ENCODE measurements at places on chromosomes 6 and 20.

DNA sequence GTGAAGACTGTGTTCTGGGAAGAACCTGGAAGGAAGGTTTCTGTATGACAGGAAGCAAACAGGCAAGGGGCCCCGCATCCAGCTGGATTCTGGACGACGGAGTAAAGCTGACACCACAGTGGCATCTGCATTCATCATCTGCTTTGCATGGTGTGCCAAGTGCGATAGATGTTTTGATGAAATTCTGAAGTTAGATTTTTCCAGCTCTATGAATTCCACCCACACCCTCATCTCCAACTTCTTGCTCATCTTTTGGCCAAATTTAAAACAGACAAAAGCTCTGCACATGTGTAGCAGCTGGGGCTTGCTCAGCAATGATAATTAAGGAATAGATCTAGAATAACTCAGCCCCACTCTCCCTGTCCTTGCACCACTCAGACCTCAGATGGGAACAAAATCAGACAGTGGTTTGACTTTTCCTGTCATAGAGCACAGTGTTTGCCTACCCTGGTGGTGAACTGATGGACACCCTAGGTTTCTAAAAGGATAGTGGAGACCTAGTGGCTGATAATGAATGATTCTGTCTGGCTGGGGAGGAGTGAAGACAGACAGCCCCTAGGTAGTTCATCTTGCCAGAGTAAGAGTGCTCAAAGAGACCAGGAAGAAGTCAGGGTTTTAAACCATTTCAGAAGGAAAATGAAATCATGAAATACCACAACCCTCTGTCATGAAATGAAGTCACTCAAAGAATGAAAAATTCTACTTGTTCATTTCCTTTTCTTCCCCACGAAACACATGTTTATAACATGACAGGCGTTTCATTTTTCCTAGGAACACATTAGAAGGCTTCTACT lies 85.8 kb downstream of the BCAS1 start:
- DNase-seq: peak; percentile 10

DNA sequence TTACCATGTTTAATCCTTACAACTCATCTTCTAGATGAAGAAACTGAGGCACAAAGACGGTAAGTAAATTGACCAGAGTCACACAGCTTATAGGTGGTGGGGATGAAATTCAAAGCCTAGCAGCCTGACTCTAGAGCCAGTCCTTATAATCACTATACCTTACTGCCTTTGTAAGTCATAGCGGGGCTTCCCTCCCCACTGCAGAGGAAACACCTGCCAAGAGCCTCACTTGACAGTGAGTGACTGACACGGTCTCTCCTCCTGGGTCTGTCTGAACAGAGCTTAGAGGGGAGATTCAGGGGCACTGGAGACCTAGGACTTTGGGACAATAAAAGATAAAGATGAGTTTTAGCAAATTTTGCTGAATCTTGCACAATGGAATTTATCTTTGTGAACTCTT lies 12.8 kb downstream of the SUN5 start:
- no peak for DNase-seq

GRCh38 chr6:134701301-134701700 lies 248.6 kb downstream of the ALDH8A1 start:
- no peak for DNase-seq

DNA sequence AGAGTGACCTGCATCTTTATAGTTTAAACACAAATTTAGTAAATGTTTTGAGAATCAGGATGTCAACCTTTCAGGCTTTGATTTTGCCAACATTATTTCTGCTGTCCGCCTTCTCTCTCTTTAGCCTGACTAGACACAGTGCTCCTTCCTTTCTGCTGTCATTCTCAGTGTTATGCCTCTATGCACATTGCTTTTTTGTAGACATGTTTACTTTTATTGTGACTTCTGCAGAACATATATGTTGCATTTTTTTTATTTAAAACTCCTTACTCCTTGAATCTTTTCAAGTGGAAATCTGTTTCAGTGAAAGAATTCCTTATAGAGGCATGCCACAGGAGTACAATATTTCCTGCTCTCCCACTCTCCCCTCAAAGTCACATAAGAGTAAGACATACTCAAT lies 64.2 kb downstream of the LAMA4 start:
- no peak for DNase-seq

DNA sequence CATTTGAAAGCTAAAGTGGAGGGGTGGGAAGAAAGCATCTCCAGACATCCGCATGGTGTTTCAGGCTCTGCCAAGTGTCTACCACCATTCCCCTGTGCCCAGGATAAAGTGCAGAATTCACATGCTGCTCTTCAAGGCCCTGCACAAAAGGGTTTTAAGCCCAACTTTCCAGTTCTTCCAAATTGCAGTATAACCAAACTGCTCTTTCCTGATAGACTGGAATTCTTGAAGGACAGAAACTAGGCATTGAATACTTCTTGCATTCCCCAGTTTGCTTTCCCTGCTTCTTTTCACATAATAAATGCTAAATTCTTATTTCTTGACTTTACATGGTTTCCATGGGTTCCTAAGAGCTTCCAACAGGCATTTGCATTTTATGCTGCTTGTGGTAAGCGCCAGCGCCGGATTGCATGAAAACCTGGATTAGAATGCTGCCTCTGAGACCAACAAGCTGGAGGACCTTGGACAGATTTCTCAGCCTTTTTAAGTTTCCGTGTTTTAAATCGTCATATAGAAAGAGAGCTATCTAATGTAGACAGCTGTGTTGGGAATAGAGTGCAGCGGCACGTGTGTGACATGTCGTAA lies 7.9 kb downstream of the SOX4 start:
- no peak for DNase-seq

- no peak for DNase-seq
Observed at GRCh38 chr20:43681991-43682410, 15.1 kb downstream of the MYBL2 start.

DNA sequence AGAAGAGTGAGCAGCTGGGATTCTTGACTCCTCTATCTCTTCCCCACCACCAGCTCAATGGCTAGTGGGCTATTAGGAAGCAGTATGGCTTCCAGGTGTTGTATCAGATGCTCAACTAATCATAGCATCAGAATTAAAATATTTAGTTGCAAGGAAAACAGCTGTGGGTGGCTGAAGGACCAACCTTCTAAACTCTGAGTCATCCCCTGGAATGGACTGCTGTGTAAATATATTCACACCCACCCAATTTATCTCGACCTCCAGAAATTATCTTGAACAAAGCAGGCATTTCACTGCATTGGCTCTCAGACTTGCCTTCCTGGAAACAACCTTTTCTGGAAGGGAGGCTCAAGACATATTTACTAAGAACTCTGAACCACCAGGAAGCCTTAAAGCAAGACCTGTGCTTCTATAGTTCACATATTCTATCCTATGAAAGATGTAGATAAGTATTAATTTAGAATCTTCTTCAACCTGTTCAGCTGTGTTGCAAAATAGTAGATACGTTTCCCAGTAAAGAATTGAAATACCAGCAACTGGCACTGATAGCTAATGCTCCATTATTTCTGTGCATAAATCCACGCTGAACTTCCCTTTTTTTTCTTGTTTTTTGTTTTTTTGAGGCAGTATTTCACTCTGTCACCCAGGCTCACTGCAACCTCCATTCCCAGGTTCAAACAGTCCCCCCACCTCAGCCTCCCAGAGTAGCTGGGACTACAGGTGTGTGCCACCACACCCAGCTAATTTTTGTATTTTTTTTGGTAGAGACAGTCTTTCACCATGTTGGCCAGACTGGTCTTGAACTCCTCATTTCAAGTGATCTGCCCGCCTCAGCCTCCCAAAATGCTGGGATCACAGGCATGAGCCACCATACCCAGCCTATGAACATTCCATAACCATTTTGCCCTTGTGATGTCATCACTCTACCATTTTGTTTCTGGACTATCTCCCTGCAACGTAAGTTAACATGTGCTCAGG lies 56.9 kb upstream of the CD2AP start:
- peak; percentile 53 for DNase-seq

DNA sequence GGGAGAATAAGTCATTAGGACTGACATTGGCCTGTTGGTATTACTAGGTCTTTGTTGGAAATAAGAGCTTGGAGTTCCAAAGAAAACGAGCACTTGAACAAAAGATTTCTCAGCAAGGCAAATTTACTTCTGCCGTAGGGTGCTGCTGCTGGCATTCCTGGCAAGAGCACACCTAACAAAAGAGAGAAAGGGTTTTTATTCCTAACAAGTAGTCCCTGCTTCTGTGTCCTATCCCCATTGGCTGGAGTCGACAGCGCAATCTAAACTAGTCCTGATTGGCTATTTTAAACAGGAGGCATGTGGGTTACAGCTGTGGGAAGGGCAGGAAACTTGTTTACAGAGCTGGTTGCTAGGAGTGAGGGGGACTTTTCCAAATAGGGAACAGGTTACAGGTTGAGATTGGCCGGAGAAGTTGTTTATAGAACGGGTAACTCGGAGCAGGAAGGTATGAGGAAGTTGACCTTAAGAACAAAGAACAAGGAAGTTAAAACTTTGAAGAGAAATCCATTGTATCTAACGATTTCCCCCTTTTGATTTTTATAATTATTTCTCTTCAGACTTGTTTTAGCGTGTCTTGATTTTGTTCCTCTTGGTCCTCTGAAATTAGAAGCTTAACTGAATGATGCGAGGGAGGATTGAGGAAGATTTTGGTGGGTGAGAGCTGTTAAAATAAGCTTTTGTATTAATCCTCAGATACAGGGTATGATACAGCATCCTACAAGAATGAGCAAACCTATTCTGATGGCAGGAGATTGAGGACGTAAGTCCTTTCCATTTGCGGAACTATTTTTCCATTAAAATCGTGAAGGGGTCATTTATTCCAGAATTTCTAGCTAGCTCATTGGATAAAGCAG lies 3.4 kb upstream of the ZNFX1 start:
- DNase-seq: no peak

GRCh38 chr6:160297310-160297709 lies 38.7 kb upstream of the SLC22A2 start:
- DNase-seq: no peak

- no peak for DNase-seq
Observed at GRCh38 chr6:23417133-23417532, 708.9 kb upstream of the NRSN1 start.

DNA sequence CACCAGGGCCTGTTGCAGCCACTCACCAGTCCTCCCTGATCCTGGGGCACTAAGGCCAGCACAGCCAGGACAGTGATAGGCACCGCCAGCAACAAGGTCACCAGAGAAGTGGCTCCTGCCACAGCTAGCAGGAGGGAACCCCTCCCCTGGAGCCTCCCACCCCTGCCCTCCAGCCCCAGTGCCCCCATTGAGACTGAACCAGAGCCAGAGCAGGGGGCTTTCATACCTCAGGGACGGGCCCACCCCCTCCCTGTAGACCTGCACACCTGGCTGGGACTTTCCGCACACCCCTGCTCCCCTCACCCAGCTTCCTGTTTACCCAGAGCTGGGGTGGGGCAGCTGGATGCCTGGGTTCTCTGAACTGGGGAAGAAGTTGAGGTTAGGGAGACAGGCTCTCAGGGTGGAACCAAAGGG lies at the start of gene LTB:
Gene LTB (minus strand): TSS at position 195 of the 414 bp plus-strand sequence. CDS start 7 bp downstream, at position 188.
- DNase-seq: no peak

- no peak for DNase-seq
Observed at GRCh38 chr6:30074331-30075093, 1.1 kb downstream of the RNF39 start.

DNA sequence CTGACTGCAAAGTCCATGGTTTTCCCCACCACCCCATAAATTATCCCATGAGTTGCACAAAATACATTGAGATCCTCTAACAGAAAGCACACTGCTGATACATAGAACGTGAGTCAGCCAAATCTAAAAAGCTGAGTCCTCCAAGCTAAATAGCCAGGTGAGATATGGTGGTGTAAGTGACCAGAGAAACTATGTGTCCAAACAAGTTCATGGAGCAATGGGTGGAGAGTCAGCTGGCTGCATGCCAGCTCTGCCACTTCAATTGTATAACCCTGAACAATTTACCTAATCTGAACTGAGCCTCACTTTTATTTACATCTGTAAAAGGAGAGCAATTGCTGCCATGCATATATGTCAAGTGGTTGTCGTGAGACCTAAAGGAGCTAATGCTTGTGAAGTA lies 9.7 kb downstream of the SNAP25 start:
- DNase-seq: no peak
